ENCODE measurements at places on chromosomes 3 and 15. TPM values are rescaled to one million over a fixed set of nuclear protein-coding genes. Genes with fewer than 3 reads are reported as not detected.

The A4GNT gene
- total RNA-seq: not detected

The SNTN gene
- not detected for total RNA-seq

The COL6A5 gene
- total RNA-seq: 0.16 TPM

The REC114 gene
- not detected for total RNA-seq

The METTL6 gene
- total RNA-seq: 10.8 TPM

The BDH1 gene
- 67.9 TPM for total RNA-seq

GRCh38 chr3:49199239-49199899 lies 28.0 kb downstream of the KLHDC8B start:
- peak; percentile 73 for ATAC-seq

GRCh38 chr3:10549617-10550230 lies 44.3 kb upstream of the ATP2B2 start:
- no peak for ATAC-seq

- no peak for ATAC-seq
Measured at GRCh38 chr3:54696313-54696712, 231.5 kb downstream of the LRTM1 start.

GRCh38 chr15:74893627-74894026 lies 3.8 kb downstream of the MPI start:
- ATAC-seq: peak; percentile 19

DNA sequence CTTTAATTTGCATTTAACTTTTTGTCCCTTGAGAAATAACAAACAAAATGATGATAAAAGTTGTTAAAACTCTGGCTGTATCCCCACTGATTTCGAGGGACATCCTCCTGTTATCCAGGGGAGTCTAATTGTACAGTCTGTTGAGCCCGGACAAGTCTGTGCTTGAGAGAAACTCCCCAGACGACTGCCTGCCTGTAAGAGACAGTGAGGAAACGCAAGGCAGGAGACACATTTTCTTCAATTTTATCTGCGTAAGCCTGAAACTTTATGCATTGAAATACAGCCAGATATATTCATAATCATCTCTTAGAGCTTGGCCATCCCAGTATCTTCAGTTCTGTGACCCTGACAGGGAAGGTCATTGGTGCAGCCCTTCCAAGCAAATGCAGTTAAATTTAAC lies 97.7 kb downstream of the ROBO2 start:
- no peak for ATAC-seq

DNA sequence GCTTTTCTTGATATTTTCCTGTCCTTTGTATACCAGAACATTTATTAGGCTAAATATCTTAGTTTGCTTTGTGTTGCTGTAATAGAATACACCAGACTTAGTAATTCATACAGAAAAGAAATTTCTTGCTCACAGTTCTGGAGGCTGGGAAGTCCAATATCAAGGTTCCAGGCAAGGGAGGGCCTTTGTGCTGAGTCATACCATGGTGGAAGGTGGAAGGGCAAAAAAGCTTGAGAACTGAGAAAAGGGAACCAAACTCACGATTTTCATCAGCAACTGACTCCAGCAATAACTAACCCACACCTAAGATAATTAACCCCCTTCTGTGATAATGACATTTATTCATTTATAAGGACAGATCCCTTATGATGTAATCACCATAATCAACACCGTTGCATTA lies 496.9 kb upstream of the SUCLG2 start:
- no peak for ATAC-seq

DNA sequence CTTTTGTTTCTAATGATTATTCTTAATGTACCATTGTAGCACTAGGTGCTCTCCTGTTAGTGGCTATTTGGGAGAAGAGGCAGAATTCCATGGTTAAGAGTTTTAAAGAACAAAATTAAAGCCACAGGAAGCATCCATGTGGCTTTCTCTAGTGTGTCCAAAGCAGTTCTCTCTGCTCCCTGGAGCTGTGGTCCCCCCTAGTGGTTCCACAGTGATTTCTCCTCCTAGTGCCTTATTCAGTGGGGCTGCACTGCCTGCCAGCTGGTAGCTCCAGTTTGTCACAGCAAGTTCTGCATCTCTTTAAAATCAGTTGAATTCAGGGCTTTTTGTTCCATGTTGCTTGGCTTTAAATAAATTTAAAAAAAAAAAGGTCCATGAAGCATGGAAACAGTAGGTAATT lies 39.6 kb upstream of the FAM98B start:
- peak; percentile 51 for ATAC-seq

GRCh38 chr3:189772584-189772983 lies 141.4 kb downstream of the TP63 start:
- ATAC-seq: peak; percentile 37

GRCh38 chr15:101361418-101361817 lies 66.4 kb upstream of the SNRPA1 start:
- no peak for ATAC-seq

GRCh38 chr3:110932567-110932966 lies 139.0 kb upstream of the NECTIN3 start:
- no peak for ATAC-seq

GRCh38 chr15:77084436-77084835 lies 13.5 kb upstream of the TSPAN3 start:
- ATAC-seq: peak; percentile 6

DNA sequence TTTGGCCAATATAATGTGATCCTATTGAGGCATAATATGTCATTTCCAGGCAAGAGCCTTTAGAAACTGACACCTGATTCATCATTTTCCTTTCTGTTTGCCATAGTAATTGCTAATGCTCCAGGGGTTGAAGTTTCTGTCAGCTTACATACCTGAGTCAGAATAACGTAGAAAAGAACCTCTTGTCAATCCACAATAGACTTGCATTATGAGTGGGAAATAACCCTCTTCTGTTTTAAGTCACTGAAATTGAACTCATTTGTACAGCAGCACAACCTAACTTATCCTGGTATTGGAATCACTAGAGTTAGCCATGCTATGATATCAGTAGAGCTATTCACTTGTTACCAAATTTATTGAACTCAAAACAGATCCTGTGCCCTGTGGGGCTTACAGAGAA lies 101.7 kb upstream of the TP63 start:
- ATAC-seq: peak; percentile 49

GRCh38 chr3:67458408-67458807 lies 196.0 kb downstream of the SUCLG2 start:
- ATAC-seq: no peak

DNA sequence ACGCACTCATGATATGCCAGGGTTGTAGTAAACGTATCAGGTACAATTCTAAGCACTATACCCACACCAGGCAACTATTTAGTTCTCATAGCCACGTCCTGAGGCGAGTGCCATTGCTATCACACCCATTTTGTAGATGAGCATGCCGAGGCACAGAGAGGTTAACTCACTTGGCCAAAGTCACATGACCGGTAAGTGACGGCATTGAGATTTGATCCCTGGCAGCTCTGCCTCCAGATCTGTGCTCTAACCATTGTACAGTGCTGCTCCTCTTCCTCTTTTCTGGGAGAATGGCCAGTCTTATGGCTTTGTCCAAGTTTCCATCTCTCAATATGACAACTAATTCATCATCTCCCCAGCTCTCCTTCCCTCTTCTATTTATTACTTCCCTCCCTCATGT lies 18.9 kb upstream of the ATP2B2 start:
- no peak for ATAC-seq

- ATAC-seq: no peak
Measured at GRCh38 chr3:44000586-44000985, 241.1 kb upstream of the TOPAZ1 start.

GRCh38 chr3:102074946-102075345 lies 225.6 kb downstream of the NFKBIZ start:
- ATAC-seq: no peak

DNA sequence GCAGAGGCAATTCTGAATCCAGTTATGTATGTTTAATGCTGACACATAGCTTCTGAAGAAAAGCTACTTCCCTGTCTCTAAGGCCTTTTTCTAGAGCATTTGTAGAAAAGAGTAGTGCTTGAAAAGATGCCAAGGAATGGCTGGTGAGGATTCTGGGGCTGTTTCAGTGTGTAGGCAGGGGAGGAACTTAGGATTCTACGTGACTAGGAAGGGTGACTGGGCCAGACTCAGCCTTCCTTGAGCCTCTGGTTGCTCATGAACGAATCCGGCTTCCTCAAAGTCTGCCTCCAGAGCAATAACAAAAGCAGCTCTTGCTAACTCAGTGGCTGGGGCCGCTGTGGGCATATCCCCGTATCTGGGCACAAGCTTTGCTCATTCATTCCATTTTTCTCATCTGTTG lies 104.8 kb upstream of the WNT5A start:
- ATAC-seq: peak; percentile 77

DNA sequence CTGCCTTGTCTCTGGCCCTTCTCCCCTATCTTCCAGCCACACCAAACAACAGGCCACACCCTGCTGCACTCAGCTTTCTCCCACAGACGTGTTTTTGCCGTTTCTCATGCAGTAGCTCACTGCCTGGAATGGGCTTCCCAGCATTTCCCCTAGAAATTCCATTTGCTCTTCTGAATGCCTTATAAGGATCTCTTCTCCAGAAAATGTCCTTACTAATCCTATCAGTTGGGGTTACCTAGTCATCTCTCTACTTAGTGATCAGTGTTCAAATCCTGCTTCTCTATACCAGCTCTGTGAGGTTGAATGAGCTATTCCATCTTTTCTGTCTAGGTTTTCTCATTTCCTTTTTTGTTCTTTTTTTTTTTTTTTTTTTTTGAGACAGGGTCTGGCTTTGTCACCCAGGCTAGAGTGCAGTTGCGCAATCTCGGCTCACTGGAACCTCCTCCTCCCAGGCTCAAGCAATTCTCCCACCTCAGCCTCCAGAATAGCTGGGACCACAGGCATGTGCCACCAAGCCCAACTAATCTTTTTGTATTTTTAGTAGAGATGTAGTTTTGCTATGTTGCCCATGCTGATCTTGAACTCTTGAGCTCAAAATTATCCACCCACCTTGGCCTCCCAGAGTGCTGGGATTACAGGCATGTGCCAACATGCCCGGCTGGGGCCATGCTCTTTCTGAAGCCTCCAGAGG lies 98.2 kb upstream of the CHD2 start:
- ATAC-seq: no peak

GRCh38 chr15:101492766-101493692 lies 3.5 kb upstream of the PCSK6 start:
- ATAC-seq: no peak

All from esophagus mucosa (tissue), 1 donor.